GM12864 (cell line): ENCODE measurements at places on chromosomes 2 and 18.

DNA sequence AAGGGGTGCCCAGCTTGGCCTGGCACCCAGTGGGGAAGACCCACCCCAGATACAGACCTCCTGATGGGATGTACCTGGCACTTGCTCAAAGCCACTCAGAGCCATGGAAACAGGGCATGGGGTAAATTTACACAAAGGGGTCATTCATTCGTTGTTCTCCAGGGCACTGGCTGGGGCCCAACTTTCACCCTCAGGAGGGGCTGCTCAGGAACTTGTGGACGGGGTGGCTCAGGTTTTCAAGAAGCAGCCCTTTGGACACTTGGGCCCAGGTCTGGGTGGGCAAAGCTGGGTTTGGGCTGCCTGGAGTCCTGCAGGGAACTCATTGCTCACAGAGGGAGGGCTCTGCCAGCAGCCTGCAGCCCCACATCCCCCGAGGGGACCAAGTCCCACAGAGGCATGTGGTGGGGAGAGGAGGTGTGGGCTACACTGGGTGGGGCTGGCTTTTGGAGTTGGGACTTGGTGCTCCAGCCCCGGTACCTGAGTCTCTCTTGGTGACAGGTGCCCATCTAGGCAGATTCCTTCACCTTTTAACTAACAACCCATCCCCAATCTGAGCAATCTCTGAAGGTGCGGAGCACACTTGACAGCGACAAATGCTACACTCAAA, 172.3 kb downstream of the CELF4 start:
- no peak for DNase-seq

GRCh38 chr18:49901862-49902340, 88.6 kb upstream of the ACAA2 start:
- no peak for DNase-seq

- DNase-seq, result no peak
Measured at GRCh38 chr2:239790313-239790712, 234.8 kb downstream of the NDUFA10 start.

DNA sequence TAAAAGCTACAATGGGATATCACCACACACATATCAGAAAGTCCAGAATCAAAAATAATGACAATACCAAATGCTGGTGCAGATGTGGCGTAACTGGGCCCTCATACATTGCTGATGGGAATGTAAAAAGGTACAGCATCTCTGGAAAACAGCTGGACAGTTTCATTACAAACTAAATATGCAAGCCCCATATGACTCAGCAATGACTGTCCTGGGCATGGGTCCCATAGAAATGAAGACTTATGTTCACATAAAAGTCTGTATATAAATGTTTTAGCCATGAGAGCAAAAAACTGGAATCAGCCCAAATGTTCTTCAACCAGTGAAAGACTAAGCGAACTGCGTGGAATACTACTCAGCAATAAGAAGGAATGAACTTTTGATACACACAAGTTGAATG, 56.7 kb downstream of the ALPK2 start:
- no peak for DNase-seq

DNA sequence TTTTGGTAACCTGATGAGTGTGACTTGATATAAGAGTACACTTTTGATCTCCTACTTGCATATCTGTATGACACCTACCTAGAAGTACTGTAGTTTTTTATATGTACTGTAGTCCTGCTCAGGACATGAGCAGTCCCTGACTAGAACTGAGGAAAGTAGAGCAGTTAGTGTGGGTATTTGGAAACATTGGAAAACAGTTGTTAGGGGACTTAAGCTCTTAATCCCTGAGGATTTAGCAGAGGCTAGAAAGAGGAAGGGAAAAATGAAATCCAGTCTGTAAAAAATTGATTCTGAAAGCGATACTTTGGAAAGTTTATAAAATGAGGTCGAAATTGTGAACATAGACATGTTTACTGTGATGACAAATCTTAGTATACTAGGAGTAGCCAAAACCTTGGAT, 125.6 kb downstream of the NCOA1 start:
- no peak for DNase-seq

GRCh38 chr18:46723856-46724415, 32.9 kb downstream of the ST8SIA5 start:
- DNase-seq, result no peak

- DNase-seq, result no peak
Measured at GRCh38 chr2:237341872-237342271, 72.1 kb downstream of the COL6A3 start.

DNA sequence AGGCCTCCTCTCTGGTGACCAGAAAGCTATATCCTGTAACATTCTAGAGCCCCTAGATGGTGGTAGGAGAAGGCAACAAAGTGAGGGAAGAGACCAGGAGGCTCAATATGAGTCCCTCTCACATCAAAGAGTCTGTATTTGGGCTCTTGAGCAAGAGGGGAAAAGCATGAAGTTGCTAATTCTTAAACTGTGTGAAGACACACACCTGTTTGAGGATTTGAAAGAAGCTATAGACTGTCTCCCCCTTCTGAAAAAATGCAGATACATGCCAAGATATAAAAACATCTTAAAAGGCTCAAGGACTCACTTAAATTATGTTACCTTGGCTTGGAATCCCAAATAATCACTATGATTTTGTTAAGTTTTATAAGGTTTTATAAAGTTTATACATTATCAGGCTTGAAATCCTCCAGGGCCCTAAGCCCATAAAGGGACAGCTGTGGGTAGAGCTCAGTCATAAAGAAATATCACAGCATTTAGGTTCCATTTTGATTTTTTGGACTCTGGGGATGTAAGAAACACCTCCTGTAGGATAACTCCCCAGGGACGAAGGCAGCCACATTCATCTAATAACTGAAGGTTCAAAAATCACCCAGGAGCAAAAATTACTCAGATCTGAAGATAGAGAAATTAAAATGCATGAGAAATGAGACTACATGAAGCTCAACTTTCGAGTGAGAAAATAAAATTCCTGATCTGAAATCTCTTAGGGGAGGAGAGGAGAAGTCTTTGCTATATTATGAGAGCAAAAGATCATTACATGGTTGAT, 136.1 kb upstream of the LGALSL start:
- no peak for DNase-seq

DNA sequence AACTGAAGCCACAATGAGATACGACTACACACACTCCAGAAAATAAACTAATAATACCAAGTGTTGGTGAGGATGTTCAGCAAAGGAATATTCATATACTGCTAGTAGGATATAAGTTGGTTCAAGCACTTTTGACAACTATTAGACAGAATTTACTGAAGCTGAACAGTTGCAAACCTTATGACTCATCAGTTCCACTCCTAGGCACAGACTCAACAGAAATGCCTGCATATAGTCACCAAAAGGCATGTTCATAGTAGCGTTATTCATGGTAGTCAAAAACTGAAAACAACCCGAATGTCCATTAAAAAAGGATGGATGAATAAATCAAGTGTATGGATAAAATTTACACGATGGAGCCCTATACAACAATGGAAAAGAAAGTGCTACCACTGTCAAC, 232.0 kb downstream of the ANAPC1 start:
- DNase-seq, result no peak

DNA sequence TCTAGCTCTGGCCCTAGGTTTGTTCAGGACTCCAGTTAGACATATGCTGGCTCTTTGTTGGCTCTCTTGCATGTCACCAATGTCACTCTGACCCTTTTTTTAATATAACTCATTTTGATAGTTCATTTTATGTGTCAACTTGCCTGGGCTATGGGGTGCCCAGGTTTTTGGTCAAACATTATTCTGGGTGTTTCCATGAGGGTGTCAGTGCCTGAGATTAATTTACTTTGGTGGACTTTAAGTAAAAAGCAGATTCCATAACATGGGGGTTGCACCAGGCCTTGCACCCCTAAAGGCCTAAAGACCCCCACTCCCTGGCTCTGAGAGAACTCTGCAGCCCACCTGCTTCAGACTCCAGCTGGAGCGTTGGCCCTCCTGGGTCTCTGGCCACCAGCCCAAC, 48.1 kb upstream of the SNTG2 start:
- DNase-seq, result no peak

- DNase-seq, result no peak
Measured at GRCh38 chr2:101625387-101625786, 72.1 kb upstream of the MAP4K4 start.

- no peak for DNase-seq
Measured at GRCh38 chr2:235551965-235552364, 58.1 kb downstream of the AGAP1 start.

- no peak for DNase-seq
Measured at GRCh38 chr2:24211408-24211807, 36.6 kb downstream of the FAM228A start.

- DNase-seq, result no peak
Measured at GRCh38 chr2:237892478-237892877, 33.1 kb downstream of the RAMP1 start.
